HFFc6 (cell line): ENCODE measurements at places on chromosomes 4 and X. TPM values are rescaled to one million over a fixed set of nuclear protein-coding genes. Genes with fewer than 3 reads are reported as not detected.
A peak's percentile ranks its signal among the peaks of the same experiment; 100 is the strongest.

VCX3B gene
- total RNA-seq = not detected in 3 replicates

IL1RAPL1 gene
- not detected in 2 replicates for total RNA-seq

ZNF141 gene
- 0.43 and 4.2 TPM in 2 replicates for total RNA-seq

SSX1 gene
- total RNA-seq = not detected in 3 replicates

DNA sequence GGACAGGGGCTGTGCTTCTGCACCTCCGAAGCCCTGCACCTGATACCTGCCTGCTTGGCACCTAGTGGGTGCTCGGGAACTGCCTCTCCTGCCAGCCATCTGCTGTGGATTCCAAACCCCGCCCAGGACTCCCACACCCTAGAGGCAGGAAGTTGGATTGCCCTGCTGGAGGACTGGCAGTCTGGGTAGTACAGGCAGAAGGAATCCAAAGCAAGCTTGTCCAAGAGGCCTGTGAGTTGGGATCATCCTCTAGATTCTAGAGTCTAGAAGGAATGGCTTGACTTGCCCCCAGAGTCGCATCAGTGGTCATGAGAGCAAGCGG is 64.6 kb upstream of the MTM1 start:
- H3K27me3 ChIP-seq = no peaks in the 10 kb centered on the region
- peaks cover 23% of the 10 kb centered on the region for H3K4me1 ChIP-seq
- no peaks in the 10 kb centered on the region for H3K36me3 ChIP-seq
- peak; percentile 0 for DNase-seq
- no peak overlapping the region for H3K4me3 ChIP-seq

- H3K4me3 ChIP-seq = peak overlapping the region; percentile 35; the same call in 1 of the 2 replicates
- no peaks in the 10 kb centered on the region for H3K27me3 ChIP-seq
- H3K4me1 ChIP-seq = peaks cover 27% of the 10 kb centered on the region
- peaks cover 9% of the 10 kb centered on the region for H3K36me3 ChIP-seq
- peak overlapping the region; percentile 41 for H3K27ac ChIP-seq
- DNase-seq = peak; percentile 87
Observed at GRCh38 chr4:140012688-140013486, 141.1 kb downstream of the MAML3 start.
